DMS 273 treated with DMSO at 0.1 percent for 48 hours (cell line): ENCODE measurements at places on chromosomes 13 and 19.

GRCh38 chr19:13583114-13583513 is 76.8 kb upstream of the CACNA1A start:
- DNase-seq = no peak

DNA sequence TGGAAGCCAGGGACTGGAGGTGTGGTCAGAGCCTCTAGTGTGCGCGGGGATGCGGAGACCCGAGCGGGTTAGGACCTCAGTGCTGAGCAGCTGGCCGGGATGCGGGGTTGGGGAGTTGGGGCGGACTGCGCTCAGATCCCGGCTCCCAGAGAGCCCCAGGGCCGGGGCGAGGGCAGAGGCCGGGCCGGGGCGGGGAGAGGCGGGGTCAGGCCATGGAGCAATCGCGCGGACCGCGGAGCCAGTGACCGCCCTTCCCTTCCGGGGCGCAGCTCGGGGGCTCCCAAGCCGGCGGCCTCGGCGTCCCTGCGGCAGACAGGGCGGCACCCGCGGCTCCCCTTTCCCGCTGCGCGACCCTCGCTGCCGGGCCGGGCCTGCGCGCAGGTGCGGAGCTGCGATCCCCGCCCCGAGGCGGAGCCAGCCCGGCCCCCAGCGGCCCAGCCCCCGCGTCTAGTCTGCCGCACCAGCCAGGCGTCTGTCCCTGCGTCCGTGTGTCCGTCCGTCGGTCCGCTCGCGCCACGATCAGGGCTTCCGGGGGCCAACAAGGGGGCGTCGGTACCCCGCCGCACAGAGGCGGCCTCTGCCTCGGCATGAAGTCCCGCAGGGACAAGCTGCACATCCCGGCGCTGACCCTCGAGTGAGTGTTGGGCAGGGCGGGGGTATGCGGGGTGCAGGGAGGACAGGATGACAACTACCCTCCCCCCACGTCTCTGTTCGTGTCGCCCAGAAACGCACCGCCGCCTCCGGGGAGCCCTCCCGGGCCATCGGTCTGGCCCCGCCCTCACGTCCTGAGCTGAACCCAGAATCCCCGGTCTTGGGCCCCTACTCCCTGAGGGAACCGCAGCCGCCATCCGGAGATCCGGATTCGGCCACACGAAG is 12.4 kb downstream of the MAST3 start:
- DNase-seq = no peak

- DNase-seq = no peak
These were observed 165.1 kb downstream of the COG6 start for GRCh38 chr13:39820606-39821005.

DNA sequence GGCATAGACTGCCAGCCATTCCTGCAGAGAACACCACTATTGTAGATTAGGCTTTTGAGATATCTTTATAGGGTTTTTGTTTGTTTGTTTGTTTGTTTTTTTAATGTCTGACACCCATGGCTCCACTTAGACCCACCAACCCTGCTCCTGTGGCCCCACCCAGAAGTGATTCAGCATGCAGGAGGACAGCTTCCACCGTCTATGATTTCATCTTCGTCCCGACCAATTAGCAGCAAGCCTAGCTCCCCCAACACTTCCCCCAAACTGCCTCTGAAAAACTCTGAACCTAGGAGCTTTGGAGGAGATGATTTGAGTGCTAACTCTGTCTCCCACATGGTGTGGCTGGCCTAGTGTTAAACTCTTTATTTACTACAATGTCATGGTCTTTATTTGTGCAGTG is 108.3 kb upstream of the RXFP2 start:
- DNase-seq = no peak

DNA sequence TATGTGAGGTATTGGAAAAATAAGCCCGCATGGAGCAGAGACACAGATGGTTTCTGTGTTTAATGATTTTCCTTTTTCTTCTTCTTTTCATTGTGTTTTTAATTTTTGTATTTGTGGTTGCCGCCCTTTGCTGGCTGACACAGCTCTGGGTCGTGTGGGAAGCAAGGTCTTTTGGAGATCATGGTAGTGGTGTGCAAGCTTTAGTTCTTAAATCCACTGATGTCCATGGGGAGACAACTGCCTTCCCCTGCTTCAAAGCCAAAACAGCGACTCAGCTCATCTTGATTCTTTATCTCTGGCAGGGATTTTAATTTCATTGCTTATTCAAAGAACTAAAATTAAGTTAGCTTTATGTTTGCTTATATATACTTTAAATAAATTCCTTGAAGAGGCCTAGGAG is 711.3 kb upstream of the SGCG start:
- no peak for DNase-seq

DNA sequence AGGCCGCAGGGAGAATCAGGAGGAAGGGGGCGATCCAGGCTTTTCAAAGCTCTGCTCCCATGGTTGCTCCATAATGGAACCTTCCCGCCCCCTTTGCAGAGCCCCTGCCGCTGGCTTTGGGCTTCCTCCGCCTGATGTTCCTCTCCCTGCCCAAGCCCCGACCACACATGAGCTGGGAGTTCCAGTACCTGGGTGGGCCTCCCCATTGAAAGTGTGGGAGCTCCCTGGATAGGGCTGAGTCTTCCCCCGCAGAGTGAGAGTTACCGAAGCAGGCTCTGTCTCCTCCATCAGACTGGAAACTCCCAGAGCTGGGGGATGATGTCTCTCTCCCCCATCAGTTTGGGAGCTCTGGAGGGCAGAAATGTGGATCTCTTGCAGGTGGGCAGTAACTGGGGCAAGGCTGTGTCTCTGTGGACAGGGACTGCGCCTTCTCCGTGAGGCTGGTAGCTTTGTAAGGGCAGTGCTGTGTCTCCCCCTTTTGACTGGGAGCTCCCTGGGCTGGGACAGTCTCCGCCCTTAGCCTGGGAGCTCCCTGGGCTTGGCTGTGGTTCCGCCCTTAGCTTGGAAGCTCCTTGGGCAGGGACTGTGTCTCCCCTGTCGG is 722 bp downstream of the DCAF15 start:
- DNase-seq = no peak

DNA sequence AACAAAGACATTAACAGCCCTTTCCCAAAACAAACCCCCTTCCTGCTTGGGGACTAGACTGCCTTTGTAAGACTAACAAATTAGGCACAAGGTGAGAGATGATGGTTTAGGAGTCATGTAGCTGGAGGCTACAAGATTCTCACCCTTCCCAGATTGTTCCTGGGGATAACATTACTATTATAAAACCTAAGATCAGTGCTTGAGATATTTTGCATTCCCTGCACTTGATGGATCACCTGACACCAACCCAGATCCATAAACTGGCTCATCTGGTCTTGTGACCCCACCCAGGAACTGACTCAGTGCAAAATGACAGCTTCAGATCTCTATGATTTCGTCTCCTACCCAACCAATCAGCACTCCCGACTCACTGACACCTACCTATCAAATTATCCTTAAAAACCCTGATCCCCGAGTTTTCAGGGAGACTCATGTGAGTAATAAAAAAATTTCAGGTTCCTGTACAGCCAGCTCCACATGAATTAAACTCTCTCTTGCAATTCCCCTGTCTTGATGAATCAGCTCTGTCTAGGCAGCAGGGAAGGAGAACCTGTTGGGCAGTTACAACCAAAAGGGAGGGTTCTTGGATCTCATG is 2.4 kb upstream of the ZNF616 start:
- no peak for DNase-seq
